GM13977 (cell line): ENCODE measurements at places on chromosomes 4 and X.

GRCh38 chr4:54645830-54646229, 11.9 kb upstream of the KIT start:
- DNase-seq = no peak

GRCh38 chrX:101409043-101409442, 1.0 kb downstream of the HNRNPH2 start:
- DNase-seq = no peak

- no peak for DNase-seq
Observed at GRCh38 chr4:109989044-109989443, 76.4 kb downstream of the EGF start.

DNA sequence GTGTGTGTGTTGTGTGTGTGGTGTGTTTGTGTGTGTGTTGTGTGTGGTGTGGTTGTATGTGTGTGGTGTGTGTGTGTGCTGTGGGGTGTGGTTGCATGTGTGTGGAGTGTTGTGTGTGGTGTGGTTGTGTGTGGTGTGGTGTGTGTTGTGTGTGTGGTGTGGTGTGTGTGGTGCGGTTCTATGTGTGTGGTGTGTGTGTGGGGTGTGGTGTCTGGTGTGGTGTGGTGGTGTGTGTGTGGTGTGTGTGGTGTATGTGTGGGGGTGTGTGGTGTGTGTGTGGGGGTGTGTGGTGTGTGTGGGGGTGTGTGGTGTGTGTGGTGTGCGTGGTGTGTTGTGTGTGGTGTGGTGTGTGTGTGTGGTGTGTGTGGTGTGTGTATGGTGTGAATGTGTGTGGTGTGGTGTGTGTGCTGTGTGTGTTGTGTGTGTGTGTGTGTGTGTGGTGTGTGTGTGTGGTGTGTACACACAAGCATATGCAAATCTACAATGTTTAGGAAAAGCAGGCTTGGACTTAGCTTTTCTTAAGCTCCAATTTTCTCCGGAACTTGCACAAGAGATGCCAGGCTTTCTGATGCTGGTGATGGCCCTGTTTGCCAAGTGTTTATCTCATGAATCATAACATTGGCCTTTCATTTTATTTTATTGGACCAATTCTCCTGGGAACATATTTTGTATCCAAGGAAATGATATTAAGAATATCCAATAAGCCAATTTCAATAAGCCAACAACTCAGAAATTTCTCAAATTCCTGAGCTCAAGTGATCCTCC, 148.7 kb downstream of the SPATA18 start:
- no peak for DNase-seq

DNA sequence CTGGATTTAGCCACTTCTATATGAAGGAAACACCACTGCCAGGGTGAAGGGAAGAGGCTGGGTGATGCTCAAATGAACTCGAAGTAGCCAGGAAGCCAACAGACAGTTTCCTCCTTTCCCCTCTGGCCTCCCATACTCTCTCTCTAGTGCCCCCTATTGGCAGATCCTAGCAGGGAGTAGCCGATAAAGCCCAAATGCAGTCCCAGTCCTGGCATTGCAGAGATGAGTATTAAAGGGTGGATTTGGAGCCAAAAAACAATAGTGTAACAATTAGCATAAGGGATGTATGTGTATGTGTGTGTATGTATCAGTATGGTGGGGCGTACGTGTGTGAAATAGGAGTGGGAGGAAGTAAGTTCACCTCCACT, 213.8 kb upstream of the LDB2 start:
- DNase-seq = no peak

GRCh38 chrX:13448941-13449340, 120.5 kb upstream of the EGFL6 start:
- DNase-seq = no peak

GRCh38 chrX:136275553-136275952, 24.4 kb upstream of the MAP7D3 start:
- DNase-seq = no peak

GRCh38 chr4:185395238-185395955, at the start of gene LRP2BP:
Gene LRP2BP, minus strand, starts transcription at chr4:185395924. Its CDS starts 17,738 bp downstream, at chr4:185378186.
- DNase-seq = peak; percentile 41

GRCh38 chr4:966266-967112, 6.9 kb downstream of the DGKQ start:
- no peak for DNase-seq

DNA sequence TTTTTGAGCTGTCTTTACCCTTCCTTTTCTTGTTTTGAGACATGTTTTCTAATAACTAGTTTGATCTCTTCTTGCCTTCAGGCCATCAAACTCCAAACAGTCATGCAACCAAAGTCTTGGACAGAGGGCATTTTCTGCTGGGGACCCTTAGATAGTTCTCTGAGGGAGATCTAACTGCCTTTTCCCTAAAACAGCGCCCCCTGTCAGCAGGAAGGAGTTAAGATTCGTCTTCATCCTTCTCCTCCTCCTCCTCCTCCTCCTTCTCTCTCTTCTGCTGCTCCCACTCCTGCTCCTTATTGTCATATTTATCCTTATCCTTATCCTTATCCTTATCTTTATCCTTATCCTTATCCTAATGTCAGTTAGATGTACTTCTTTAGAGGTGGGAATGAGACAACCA, 417.2 kb downstream of the TRAM1L1 start:
- DNase-seq = no peak

- no peak for DNase-seq
Observed at GRCh38 chrX:109264878-109265277, 217.0 kb downstream of the GUCY2F start.

DNA sequence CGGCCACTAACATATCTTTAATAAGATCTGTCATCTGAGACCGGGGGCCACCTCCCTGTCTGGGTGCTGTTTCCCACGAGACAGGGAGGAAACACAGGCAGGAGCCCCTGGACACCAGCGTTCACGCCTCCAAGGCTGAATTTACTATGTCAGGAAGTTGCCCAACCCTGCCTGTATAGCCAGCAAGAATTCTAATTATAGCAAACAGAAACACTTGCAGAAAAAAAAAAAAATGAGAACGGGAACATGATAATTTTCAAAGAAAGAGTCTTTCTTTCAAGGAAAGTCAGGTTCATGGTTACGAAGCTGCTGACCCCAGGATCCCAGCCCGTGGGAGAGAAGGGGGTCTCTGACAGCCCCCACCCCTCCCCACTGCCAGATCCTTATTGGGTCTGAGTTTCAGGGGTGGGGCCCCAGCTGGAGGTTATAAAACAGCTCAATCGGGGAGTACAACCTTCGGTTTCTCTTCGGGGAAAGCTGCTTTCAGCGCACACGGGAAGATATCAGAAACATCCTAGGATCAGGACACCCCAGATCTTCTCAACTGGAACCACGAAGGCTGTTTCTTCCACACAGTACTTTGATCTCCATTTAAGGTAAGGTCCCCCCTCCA, at the start of gene IL3RA:
IL3RA (plus strand) TSS at position 455 of the 613 bp plus-strand sequence. CDS start 4,981 bp downstream, outside the sequence.
- DNase-seq = peak; percentile 52

GRCh38 chrX:12360986-12361598, 222.8 kb downstream of the FRMPD4 start:
- DNase-seq = no peak

DNA sequence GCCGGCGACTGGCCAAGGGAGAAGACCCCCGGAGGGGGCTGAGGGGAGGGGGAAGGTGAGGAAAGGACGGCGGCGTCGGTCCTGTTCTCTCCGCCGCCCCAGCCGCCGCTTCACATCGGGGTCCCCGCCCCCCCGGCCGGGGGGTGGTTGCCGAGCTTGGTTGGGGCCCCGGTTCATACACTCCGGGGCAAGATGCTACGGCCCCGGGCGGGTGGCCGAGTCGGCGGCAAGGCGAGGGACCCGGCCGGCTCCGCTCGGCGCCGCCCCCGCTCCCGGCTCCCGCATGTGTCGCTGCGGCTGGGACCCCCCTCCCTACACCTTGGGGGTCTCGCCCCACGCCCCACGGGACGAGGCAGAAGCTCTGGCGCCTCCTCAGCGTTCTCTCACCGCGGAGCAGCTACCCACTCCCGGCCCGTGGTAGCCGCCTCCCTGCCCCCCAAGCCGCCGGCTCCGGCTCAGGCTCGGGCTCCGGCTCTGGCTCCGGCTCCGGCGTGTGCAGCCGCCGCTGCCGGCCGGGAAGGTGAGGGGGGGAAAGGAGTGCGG, 461 bp downstream of the FBXW7 start:
- DNase-seq = peak; percentile 33

DNA sequence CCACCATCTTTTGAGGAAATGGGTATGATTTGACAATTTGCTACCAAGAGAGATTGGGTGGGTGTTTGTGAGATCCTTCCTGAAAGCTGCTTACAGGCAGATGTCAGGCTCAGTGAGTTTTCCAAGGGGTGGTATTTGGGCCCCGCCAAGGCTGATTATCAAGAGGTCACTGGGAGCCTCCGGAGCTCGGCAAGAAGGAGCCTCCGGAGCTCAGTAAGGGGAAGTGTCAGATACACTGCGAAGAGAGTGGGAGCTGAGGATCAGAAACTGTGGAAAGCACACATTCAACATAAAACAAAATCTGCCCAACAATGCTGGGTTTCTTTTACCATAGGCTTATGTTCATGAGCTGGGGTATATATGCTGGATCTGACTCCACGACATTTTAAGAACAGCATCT, 714 bp downstream of the RTL3 start:
- DNase-seq = no peak

DNA sequence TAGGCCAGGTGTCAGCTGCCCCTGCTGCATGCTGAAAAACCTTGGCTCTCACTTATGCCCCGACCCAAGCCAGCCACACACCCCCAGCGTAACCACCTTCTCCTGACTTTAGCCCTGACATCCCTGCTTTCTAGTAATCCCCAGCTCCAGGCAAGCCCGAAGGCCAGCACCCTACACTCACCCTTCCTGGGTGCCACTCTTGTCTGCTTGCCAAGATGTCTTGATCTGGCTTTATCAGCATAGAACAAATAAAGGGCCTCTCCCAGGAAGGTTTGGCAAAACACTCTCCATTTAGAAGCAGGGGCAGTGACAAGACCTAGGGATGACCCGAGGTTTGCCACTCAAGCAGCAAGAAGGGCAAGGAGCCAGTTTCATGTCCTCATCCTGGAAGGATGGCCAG, 6.8 kb upstream of the MAP9 start:
- DNase-seq = no peak
